NCI-H446 (cell line): ENCODE measurements at places on chromosomes 5 and 9.

GRCh38 chr5:148792744-148793143, 33.7 kb upstream of the ADRB2 start:
- DNase-seq = no peak

GRCh38 chr5:14900693-14901461, 29.3 kb upstream of the ANKH start:
- no peak for DNase-seq

GRCh38 chr9:9536523-9536922, 1076.3 kb downstream of the PTPRD start:
- no peak for DNase-seq

DNA sequence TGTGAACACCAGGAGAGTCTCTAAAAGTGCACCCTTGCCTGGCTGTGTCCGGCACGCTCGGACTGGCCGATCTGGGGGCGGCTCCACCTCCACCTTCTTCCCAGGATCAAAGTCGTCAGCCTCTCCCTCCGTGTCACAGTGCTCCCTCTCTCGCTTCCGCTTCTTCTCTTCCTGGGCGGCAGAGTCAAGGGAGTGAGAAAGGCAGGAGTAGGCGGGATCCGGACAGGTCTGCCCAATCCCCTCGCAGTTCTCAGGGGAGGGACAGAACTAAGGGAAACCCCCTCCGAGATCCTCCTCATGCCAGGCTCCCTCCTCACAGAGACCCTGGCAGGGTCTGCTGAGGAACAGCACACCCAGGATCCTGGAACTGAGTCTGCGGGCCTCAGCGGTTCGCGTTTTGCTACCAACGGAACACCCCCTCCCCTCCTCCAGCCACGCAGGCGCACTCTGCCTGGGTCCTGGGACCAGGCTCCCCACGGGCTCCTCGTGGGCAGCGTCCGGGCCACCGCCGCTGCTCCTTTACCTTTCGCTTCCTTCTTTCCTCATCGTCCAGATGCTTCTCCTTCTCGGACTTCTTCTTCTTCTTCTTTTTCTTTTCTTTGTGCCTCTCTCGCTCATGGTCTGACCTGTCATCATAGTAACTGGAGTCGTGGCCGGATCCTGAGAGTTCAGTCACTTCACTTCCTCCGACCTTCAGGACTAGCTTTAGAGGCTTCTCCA, 1.3 kb downstream of the BRD9 start:
- no peak for DNase-seq

DNA sequence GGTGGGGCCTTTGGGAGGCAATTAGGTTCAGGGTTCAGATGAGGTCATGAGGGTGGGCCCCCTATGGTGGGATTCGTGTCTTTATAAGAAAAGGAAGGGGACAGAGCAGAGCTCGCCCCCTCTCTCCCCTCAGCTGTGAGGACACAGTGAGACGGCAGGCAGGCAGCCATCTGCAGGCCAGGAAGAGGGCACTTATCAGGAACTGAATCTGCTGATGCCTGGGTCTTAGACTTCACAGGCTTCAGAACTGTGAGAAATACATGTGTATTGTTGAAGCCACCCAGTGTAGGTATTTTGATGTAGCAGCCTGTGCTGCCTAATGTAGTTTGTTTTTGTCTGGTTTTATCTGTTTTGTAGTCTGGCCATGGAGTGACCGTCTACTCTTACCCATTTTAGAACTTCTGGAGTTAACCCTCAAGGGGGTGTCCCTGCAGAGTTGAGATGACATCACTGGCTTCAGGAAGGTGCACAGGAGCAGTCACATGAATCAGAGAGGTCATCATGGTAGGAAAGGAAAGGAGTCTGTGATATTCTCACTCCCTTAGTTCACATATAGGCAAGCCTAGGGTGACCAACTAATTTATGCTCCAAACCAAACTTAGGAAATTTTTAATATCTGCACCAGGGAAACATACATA, 71.0 kb downstream of the LRRC70 start:
- DNase-seq = no peak

DNA sequence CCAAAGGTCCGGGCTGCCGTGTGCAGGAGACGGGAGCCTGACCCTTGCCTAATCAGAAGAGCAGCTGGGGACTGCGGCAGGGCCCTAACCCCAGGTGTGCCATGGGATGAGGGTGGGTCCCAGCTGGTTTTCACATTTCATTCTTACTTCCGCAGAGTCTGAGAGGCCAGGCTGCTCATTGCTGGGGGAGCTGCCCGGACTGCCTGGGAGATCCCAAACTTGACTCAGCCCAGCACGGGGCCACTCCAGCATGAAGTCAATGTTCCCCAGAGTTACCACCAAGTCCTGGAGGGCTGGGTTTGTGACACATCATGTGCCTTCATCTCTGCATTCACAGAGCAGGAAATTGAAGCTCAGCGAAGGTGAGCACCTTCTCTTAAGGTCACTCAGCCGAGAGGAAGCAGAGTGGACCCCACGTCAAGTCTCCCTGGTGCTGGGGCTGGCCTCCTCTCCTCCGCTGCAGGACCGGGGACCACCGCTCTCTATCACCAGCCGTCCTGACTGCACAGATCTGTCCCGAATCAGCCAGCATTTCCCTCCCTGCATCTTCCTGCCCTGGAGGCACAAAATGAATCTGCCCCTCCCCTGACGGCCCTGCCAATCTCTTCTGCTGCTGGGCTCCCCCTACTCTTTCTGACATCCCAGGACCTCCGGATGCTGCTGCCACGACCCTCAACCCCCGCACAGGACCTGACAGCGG, 54.6 kb upstream of the PHYKPL start:
- DNase-seq = no peak

GRCh38 chr5:122464191-122464590, 152.2 kb downstream of the SNCAIP start:
- DNase-seq = no peak

DNA sequence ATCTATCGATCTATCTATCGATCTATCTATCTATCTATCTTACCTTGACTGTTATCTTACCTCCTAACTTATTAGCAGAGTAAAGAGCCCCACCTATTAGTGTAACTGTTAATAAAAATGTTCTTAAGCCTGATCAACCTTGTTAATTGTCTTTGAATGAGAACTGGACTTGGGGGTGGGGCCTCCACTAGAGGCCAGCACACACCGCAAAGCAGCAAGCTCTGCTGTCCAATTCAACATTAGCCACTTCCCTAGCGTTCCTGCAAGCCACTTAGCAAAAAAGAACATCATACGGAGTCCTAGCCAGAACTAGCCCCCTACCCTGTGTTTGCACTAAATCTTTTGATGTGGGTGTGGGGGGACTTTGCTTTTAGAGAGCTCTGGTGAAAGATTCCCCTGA, 515.8 kb downstream of the KDM4C start:
- DNase-seq = no peak

- no peak for DNase-seq
Observed at GRCh38 chr5:19104948-19105347, 883.1 kb downstream of the CDH18 start.

DNA sequence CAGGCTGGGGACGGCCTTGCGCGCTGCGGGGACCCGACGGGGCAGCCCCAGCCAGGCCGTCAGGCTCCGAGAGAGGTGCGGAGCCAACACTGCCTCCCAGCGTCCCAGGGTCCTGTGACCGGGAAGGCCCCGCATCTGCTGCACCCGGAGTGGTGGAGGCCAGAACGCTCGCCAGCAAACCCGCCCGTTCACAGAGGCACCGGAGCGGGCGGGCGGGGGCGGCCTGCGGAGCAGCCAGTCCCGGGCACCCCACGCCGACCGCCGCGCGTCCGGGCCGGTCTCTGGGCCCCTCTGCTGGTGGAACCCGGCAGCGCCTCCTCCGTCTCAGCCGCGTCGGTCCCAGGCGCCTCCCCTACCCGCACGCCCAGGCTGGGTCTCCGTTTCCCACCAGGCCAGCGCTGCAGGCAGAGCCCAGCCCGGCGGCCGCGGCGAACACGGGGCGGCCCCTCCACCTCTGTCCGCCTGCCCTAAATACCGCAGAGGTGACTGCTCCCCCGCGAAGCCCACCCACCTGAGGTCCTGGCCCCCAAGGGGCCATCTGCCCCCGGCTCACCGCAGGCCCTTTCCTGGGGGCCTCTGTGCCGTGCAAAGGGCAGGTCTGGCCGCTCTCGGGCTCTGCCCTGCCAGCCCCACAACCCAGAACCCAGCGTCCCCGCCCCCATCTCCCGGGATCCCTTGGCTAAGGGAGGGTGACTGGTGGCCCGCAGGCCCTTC, 15.9 kb downstream of the EXD3 start:
- DNase-seq = no peak

DNA sequence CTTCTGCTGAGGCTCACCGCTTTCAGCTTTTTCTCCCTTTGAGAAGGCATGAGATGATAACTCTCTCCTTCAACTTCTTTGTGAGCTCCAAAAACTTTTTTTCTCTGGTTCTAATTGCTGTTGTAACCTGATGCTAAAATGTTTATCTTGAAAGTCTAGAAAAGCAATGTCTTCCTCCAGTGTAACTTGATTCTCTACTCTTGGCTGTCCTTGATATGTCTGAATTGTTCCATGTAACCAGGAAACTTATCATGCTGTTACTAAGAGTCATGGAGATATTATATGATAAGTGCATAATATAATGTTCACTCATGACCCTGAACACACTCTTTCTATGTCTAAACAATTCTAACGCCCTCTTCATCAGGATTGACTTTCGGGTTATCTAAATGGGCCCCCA, 128.0 kb upstream of the ABCA1 start:
- DNase-seq = no peak

- no peak for DNase-seq
Observed at GRCh38 chr9:102355982-102356381, 617.5 kb upstream of the GRIN3A start.

DNA sequence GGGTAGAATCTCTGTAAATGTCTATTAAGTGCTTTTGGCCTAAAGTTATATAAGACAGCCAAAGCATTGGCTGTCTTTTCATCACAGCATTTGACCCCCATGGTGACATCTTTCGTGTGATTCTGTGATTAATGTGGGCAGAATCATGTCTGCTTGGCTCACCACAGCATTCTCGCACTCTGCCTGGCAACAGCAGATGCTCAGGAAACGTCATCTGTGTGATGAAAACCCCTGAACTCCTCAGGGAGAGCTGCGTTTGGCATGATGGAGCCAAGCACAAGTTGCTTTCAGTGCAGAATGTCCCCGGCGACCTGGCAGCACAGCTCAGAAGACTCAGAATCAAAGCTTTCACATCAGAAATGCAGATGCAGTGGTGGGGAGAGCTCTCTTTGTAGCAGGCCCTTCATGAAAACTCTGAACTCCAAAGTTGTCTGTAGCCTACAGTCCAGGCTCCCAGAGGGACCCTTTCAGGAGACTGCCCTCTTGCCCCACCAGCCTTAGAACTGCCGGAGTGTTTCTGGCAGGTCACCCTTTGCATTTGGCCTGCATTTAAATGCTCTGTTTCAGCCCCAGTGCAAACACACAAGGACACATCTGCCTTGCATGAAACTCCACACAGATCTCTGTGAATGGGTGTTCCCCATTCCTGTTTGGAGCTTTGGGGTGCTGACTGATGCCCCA, 155.6 kb upstream of the PANK3 start:
- DNase-seq = no peak

GRCh38 chr9:129785866-129786265, 17.1 kb upstream of the TOR1B start:
- DNase-seq = no peak
